ENCODE measurements at places on chromosomes 2 and 18.

DNA sequence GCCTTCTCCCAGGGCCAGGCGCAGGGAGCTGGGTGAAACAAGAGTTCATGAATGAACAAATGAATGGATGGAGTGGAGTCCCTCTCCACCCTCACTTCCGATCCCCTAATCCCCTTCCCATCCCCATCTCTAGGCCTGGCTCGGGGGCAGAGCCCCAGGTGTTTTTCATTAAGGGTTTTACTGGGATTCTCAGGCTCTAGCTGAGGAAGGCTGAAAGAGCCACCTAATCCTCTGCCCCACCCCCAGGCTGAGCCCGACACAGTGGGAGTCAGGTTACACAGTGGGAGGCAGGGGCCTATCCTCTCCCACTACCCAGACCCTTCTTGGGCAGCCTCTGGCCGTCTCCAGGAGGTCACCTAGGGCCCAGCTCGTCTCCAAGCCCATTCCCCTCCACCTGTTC is 36.1 kb downstream of the SDC1 start:
- DNase-seq = no peak

GRCh38 chr18:76988031-76988826 is 144.4 kb downstream of the MBP start:
- no peak for DNase-seq

DNA sequence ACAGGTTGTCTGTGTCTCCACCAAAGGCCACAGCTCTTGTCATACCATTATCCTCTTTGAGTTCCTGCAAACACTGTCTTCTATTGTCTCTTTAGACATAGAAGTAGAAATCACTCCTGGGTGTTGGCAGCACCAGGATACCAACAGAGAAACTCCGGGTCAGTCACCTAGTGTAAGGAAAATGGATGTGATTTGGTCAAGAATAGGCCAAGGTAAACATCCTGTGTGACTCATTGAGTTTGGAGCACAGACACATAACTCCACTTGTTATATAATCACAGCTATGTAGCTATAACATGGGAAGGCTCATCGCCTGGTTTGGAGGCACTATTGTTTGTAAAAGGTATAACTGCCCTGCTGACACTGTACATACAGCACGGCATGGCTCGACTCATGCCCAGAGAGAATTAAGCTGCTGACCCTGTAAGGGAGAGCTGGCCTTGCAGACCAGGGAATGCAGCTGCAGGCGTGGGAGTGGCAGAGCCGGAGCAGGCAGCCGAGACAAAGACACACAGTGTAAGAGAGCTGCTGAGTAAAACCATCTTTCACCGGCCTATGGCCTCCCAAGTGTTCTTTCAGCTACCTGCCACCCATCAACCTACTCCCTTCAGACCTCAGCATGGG is 3.4 kb upstream of the TXNL1 start:
- DNase-seq = no peak

GRCh38 chr2:235716875-235717496 is 223.1 kb downstream of the AGAP1 start:
- no peak for DNase-seq

DNA sequence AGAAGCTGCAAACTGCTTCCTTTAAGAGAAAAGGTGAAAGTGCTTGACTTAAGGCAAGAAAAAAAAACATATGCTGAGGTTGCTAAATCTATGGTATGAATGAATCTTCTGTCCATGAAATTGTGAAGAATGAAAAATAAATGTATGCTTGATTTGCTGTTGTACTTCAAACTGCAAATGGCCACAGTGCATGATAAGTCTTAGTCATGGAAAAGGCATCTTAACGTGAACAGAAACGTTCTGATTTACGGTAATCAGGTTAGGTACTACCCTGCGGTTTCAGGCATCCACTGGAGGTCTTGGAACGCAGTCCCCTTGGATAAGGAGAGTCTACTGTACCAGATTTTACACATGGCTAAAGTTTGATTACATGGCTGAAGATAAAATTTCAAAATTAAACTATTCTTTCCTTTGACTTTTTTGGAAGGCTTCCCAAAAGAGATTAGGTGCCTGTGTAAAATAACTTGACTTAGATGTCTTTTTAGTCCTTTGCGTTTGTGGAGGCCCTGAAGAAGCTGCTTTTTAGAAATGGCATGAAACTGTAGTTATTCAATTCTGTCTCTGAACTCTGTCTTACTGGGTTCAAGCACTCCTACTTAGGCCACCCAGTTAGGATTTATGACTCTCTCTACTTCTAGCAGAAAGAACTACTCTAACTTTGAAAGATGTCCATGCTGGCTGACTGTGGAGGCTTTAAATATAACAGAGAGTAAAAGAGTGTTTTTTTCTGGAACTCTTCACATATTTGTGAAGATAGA is 35.9 kb upstream of the SCN9A start:
- no peak for DNase-seq

- no peak for DNase-seq
Measured at GRCh38 chr2:191500884-191501560, 176.9 kb upstream of the NABP1 start.

DNA sequence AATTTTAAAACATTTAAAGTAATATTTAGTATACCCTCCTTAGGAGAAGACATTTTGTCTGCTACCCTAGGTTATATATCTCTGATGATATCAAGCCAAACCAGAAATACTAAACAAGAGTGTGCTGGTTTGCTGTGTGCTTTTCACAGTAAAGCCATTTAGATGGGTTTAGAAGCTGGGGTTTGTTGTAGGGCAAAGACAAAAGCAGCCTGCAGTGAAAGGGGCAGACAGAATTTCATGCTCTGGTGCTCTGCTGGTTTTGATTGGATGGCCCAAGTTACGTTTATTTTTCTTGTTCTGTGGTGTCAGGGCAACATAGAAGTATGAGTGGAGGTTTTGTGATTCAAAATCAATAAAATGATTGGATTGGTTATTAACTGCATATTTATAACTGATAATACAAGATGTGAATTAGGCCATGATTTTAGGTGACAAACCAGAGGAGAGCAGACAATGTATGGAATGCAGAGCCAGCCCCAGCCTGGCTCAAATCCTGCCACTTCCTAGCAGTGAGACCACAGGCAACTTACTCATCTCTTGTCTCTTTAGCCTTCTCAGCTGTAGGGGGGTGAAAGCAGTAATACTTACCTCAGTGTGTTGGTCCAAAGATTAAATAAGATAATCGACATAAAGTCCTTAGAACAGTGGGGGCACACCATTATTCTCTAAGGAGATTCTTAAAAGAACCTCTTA is 30.9 kb upstream of the IER3IP1 start:
- no peak for DNase-seq

- DNase-seq = no peak
Measured at GRCh38 chr2:215391531-215391930, 44.3 kb downstream of the FN1 start.

GRCh38 chr18:22879293-22879692 is 53.8 kb upstream of the RBBP8 start:
- no peak for DNase-seq

GRCh38 chr2:50529600-50530218 is 502.2 kb downstream of the NRXN1 start:
- DNase-seq = peak; percentile 26

DNA sequence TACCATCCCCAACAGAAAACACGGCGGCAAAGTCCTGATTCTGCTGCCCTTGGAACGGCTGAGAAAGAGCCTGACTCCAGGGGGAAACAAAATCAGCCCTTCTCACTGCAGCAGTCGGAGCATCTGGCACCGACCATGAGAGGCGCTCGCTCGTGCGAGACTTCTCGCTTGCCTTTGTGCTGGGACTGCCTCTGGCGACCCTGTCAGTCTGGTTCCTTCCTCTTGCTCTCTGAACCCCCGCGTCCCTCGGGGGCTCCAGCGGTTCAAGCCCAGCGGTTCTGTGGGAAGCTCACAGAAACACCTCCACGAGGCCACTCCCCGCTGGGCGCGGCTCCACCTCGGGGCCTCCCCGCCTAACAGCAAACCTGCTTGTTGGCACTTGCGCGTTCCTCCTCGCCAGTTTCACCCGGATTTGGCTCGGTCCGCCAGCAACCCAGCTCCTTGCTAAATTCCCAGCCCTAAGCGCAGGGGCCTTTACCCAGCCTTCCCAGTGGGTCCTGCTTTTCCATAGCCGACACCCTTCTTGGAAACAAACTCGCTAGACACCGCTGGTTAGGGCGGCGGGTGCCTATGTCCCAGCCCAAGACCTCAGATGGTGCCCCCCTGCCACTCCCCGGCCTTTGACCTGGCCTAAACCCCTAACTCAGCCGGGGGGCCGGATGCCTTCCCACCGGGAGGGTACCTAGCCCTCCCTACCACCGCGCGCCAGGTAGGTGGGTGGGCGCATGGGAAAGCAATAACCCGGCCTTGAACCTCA is 2.2 kb downstream of the RND3 start:
- no peak for DNase-seq

All from CD4-positive, alpha-beta T cell treated with Interleukin-17A for 1 hour (primary cell).